ENCODE measurements at places on chromosomes 7 and 10.

GRCh38 chr10:3865565-3865964, 80.6 kb upstream of the KLF6 start:
- DNase-seq: no peak

DNA sequence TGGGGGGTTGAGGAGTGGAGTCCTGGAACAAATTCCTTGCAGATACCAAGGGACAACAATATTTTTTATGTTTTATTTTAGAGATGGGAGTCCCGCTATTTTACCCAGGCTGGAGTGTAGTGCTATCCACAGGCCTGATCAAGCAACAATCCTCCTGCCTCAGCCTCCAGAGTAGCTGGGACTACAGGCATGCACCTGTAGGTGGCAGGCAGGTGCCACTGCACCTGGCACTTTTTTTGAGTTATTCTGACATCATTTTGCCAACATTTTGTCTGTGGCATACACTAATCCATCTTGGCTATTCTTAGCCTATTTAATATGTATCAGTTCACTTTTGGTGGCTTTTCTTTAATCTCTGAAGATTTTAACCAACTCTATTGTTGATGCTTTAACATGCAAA, 317.8 kb upstream of the MTPN start:
- no peak for DNase-seq

- no peak for DNase-seq
Observed at GRCh38 chr7:16919440-16919839, 37.7 kb upstream of the AGR3 start.

- DNase-seq: no peak
Observed at GRCh38 chr7:2598154-2598823, 33.5 kb upstream of the TTYH3 start.

DNA sequence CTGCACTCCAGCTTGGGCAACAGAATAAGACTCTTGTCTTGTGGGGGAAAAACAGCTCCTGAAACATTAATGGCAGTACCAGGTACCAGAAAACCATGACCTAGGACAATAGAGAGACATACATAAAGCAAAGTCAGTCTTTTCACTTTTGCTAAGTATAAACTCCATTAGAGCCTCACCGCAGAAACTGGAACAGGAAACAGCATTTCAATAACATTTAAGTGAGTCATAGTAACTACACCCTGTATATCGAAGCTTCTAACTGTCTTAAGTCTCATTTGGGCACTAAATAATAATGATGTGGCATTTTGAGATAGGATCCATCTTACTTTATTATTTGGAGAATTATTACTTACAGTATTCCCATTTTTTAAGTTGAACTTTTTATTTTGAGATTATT, 517.8 kb upstream of the CELF2 start:
- DNase-seq: peak; percentile 17
